ENCODE measurements at places on chromosomes 5 and 9. TPM values are rescaled to one million over a fixed set of nuclear protein-coding genes. Genes with fewer than 3 reads are reported as not detected.

DNA sequence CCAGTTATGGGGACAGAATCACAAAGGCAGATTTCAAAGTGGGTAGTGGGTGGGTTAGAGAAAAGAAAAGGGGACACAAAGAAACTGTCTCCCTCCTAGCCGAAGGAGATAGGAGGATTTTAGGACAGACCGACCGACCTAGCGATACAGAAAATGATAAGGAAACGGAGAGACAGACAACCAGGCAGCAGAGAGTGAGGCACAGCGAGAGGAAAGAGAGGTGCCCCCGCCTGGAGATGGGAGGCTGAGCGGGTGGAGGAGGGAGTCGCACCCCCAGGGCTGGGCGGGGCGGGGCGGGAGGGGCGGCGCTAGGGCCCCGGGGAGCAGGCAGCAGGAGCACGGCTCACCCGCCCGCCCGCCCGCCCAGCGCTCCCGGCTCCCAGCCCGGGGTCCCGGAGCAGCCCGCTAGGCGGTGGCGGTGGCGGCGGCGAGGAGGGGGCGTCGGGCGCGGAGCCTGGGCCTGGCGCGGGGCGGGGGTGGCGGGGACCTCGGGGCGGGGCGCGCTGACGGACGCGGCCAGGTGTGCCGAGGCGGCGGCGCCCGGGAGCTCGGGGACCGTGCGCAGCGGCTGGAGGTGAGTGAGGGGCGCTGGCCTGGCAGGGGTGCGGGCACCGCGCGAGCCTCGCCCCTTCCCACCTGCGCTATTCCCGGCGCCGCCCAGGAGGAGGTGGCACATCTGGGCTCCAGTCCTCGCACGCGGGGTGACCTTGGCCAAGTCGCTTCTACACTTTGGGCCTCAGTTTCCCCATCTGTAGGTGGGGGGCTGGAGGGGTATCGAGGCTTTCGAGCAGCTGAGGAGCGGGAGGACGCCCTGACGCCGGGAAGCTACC, 15.9 kb upstream of the SYNPO start:
- H3K27me3 ChIP-seq = no peaks in the 10 kb centered on the region
- H3K36me3 ChIP-seq = peaks cover 2% of the 10 kb centered on the region
- peak overlapping the region; percentile 96 for H3K27ac ChIP-seq
- H3K4me3 ChIP-seq = peak overlapping the region; percentile 95

- H3K4me1 ChIP-seq = no peaks in the 10 kb centered on the region
These were observed 223.4 kb downstream of the PLK2 start for GRCh38 chr5:58236498-58236897.

Gene PRRT1B
- total RNA-seq = not detected

Gene IRX1
- total RNA-seq = 10.3 TPM

GRCh38 chr9:121026768-121027167, 23.3 kb downstream of the C5 start:
- no peak overlapping the region for H3K27ac ChIP-seq
- DNase-seq = no peak
- H3K27me3 ChIP-seq = no peaks in the 10 kb centered on the region
- no peaks in the 10 kb centered on the region for H3K4me1 ChIP-seq

Gene TMEM252
- not detected for total RNA-seq

DNA sequence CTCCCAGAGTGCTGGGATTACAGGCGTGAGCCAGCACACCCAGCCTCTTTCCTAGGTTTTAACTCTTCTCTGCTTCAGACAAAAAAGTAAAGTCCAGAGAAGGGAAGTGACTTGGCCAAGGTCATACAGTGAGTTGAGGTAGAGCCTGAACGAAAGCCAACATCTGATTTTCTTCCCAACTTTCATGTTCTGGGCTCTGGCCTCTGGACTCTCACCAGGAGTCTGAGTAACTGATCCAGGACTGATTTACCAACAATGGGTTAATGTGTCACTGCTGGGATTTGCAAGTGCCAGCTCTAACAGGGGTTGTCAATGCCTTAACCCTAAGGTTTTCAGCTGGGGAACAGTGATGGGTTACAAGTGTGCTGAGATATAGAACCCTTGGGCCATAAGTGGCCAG, 32.2 kb upstream of the LARP1 start:
- DNase-seq = no peak
- no peaks in the 10 kb centered on the region for H3K4me1 ChIP-seq
- no peaks in the 10 kb centered on the region for H3K36me3 ChIP-seq
- no peaks in the 10 kb centered on the region for H3K27me3 ChIP-seq
- H3K27ac ChIP-seq = no peak overlapping the region

- no peaks in the 10 kb centered on the region for H3K27me3 ChIP-seq
- no peak for DNase-seq
- H3K4me1 ChIP-seq = no peaks in the 10 kb centered on the region
- H3K36me3 ChIP-seq = no peaks in the 10 kb centered on the region
- no peak overlapping the region for H3K4me3 ChIP-seq
- no peak overlapping the region for H3K27ac ChIP-seq
These were observed 588.6 kb upstream of the GRAMD2B start for GRCh38 chr5:125834438-125835115.

DNA sequence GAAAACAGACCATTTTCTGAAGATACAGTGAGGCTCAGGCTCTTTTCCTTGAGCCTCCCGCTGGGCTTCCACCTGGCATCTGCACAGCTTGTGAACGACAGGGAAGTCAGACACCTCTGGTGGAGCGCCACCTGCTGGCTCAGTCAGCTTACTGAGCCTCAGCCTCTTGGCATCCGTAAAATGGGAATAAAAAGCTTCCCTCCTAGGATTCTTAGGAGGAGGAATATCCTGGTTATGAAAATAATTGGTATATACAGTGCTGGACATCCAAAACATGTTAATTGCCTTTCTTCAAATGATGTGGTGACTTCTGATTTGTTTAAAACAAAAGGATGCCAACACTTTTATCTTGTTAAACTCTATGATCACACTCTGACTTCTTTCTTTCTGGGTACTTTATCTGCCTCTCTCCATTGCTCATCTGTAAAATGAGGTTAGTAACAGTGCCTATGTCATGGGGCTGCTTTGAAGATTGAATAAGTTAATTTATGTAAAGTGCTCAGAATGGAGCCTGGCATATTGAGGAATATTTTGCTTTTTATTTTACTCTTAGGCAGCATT, 67.5 kb downstream of the MAMDC2 start:
- H3K36me3 ChIP-seq = no peaks in the 10 kb centered on the region
- H3K4me1 ChIP-seq = no peaks in the 10 kb centered on the region
- no peaks in the 10 kb centered on the region for H3K27me3 ChIP-seq
- H3K4me3 ChIP-seq = no peak overlapping the region
- peak; percentile 85 for DNase-seq

DNA sequence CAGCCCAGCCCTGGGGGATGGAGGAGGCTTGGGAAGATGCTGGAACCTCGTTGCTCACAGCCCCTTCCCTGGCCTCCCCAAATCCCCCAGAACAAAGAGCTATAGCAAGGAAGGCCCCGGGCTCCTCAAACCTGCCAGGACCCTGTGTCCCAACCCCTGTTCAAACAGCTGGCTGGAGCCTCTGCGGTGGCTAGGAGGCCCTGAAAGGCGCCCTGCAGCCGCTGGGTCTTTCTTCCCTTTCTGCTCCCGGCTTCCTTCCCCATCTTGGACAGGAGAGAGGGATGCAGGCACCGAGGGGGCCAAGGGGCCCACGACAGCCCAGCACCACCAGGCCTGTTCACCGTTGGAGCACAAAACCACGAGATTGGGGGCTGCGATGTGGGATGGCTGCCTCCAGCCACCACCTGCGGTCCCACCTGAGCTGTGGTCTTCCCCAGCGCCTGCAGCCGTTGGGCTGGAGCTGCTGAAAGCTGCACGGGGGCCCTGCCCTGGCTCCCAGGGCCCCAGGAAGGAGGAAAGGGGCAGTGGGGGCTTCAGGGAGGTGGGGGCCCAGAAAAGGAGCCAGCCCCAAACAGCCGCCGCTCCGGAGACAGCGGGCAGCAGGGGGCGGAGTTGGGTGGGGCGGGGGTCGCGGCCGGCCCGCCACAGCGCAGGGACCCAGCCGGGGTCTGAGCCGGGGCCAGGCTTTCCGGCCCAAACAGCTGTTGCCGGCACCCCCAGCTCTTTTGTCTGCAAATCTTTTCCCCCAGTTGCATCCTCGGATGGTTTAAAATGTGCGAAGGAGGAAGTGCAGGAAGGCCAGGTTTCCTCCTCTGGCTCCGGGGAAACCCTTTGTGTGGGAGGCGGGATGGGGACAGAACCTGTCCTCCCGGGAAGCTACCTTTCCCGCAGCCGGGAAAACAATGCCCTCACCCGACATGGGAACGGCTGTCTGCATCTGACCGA, 16.1 kb downstream of the NOTCH1 start:
- H3K27ac ChIP-seq = no peak overlapping the region
- no peak overlapping the region for H3K4me3 ChIP-seq
- no peak for DNase-seq
- peaks cover 25% of the 10 kb centered on the region for H3K4me1 ChIP-seq
- H3K27me3 ChIP-seq = no peaks in the 10 kb centered on the region

- H3K4me3 ChIP-seq = no peak overlapping the region
- no peaks in the 10 kb centered on the region for H3K27me3 ChIP-seq
- H3K36me3 ChIP-seq = no peaks in the 10 kb centered on the region
- no peak for DNase-seq
- H3K27ac ChIP-seq = peak overlapping the region; percentile 42
These were observed 25.6 kb downstream of the C9orf50 start for GRCh38 chr9:129595311-129595741.

Gene LIX1
- total RNA-seq = not detected

GRCh38 chr5:132830436-132831094, at the start of gene SHROOM1:
Gene SHROOM1 (minus strand): TSS chr5:132830647. CDS start chr5:132826140, 4,507 bp downstream.
- no peaks in the 10 kb centered on the region for H3K27me3 ChIP-seq
- H3K4me3 ChIP-seq = peak within 1 kb of the TSS; percentile 78
- peak within 1 kb of the TSS; percentile 55 for H3K27ac ChIP-seq
- DNase-seq = no peak

Gene PCDHA12
- not detected for total RNA-seq

Gene ATOSB
- 58.3 TPM for total RNA-seq

Gene SGTB
- total RNA-seq = 6.9 TPM

Gene ANKRD31
- total RNA-seq = not detected

DNA sequence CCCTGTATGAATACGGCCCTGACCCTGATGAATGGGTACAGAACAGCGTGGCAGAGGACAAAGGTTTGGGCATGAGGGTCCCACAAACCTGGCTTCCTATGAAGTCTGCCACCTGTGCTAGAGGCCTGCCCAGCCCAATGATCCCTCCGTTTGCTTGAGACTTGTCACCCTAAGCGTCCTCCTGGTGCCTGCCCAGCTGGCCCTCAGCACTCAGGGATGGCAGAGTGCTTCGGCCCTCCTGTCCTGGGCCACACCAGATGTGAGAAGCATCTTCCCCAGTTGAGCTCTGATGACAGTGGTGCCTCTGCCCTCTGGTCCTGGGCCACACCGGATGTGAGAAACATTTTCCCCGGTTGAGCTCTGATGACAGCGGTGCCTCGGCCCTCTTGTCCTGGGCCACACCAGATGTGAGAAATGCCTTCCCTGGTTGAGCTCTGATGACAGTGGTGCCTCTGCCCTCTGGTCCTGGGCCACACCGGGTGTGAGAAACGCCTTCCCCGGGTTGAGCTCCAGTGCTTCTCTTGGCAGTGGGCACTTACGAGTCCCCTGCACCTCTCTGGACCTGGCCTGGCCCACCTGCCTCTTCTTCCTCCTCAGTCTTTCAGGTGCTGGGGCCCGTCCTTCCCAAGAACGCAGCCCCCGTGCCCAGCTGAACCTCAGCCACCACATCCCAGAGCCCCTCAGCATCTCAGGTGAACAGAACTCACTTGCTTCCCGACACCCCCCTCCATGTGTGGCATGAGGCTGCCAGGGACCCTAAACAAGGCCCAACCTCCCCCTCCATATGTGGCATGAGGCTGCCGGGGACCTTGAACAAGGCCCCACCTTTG, 253.1 kb upstream of the IRX1 start:
- no peaks in the 10 kb centered on the region for H3K4me1 ChIP-seq
- no peak overlapping the region for H3K27ac ChIP-seq
- no peaks in the 10 kb centered on the region for H3K36me3 ChIP-seq
- H3K4me3 ChIP-seq = no peak overlapping the region

- no peak overlapping the region for H3K4me3 ChIP-seq
- DNase-seq = no peak
- no peaks in the 10 kb centered on the region for H3K36me3 ChIP-seq
These were observed 174.9 kb downstream of the ROR2 start for GRCh38 chr9:91775011-91775707.

DNA sequence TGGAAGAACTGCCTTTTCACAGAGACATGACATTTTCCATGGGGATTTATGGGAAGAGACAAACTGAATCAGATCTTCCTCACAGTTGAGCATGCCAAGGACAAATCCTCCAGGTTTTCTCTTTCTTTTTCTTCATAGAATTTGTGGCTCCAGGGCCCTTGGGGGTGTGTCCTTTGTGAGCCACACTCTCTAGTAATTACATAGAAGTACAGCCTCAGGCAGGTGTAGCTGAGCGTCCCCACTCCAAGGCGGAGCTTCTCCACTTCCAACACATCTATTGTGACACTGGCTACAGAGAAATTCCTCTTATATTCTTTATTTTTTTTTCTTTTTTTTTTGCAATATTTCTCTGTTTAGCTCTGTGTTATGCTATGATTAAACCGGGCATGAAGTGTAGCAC, 420.5 kb upstream of the CD180 start:
- no peak overlapping the region for H3K27ac ChIP-seq
- no peak overlapping the region for H3K4me3 ChIP-seq
- DNase-seq = no peak
- no peaks in the 10 kb centered on the region for H3K4me1 ChIP-seq
- H3K27me3 ChIP-seq = no peaks in the 10 kb centered on the region

DNA sequence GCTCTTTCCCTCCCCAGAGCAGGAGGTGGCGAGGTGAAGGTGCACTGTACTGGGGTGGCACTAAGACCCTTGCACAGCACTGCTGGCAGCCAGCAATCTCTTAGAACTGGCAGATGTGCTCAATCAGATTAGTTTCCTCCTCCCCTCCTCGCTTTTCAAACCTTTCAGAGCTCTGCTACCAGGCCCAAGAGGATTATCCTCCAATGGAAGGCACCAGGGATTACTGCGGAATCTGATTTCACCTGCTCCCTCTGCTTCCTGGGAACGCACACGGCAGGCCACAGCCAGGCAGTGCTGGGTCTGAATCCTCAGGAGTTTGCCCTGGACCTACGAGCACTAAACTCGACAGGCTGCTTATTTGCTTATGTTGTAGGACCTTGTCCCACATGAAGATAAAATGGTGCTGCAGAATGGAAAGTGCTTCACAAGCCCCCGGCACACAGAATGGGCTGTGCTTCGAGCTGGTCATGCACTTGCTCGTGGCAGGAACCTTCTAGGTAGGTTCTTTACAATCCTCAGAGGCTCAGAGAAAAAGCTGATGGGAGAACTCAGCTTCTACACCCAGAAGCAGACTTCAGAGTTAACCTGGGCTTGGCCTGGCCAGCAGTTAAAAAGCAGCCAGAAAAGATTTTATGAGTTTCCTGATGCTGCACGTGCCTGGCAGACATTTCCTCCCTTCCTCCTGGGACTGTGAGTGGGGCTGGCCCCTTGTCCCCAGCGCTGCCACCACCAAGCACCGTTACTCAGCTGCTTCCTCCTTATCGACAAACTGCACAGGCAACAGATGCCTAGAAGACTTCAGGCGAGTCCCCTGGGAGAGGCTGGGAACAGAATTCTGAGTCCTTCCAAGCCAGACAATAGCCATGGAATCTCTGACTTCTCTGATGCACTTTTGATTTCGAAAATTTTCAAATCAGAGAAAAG, 33.1 kb downstream of the FABP6 start:
- no peak overlapping the region for H3K4me3 ChIP-seq
- H3K4me1 ChIP-seq = no peaks in the 10 kb centered on the region
- H3K36me3 ChIP-seq = no peaks in the 10 kb centered on the region
- no peak for DNase-seq
- no peaks in the 10 kb centered on the region for H3K27me3 ChIP-seq
